ENCODE measurements at places on chromosomes 1 and 21. TPM values are rescaled to one million over a fixed set of nuclear protein-coding genes. Genes with fewer than 3 reads are reported as not detected.

DNA sequence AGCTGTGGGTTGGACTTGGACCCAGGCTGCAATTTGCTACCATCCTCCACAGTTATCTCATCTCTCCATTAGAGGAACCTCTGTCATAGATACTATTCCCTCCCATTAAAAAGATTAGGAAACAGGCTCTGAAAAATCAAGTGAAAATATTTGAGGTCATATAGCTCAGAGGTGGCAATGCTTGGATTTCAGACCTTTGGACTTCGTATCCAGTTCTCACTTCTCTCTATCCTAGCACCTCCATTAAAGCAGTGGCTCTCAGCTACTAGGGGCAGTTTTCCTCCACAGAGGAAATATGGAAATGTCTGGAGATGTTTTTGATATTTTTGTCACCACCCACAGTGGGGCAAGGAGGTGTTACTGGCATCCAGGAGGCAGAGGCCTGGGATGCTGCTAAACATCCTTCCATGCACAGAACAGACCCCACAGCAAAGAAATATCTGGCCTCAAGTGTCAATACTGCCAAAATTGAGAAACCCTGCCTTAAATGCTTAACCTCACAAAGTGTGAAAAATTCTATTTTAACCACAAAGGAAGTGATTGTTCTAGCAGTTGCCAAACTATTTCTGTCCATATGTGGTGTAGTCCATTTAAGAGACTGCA lies 54.1 kb downstream of the C8A start:
- peak; percentile 3 for DNase-seq
- H3K4me1 ChIP-seq, result no peaks in the 10 kb centered on the region
- H3K27me3 ChIP-seq, result no peaks in the 10 kb centered on the region
- no peaks in the 10 kb centered on the region for H3K36me3 ChIP-seq

- H3K4me1 ChIP-seq, result peaks cover 7% of the 10 kb centered on the region
- no peak overlapping the region for H3K4me3 ChIP-seq
- no peak overlapping the region for H3K27ac ChIP-seq
- H3K27me3 ChIP-seq, result peaks cover 46% of the 10 kb centered on the region
- DNase-seq, result no peak
- H3K36me3 ChIP-seq, result no peaks in the 10 kb centered on the region
Observed at GRCh38 chr21:32991361-32991760, 34.4 kb upstream of the OLIG2 start.

GRCh38 chr1:232617237-232617636 lies 12.7 kb downstream of the SIPA1L2 start:
- peaks cover 7% of the 10 kb centered on the region for H3K36me3 ChIP-seq
- H3K27me3 ChIP-seq, result no peaks in the 10 kb centered on the region
- H3K27ac ChIP-seq, result no peak overlapping the region
- no peak for DNase-seq

DNA sequence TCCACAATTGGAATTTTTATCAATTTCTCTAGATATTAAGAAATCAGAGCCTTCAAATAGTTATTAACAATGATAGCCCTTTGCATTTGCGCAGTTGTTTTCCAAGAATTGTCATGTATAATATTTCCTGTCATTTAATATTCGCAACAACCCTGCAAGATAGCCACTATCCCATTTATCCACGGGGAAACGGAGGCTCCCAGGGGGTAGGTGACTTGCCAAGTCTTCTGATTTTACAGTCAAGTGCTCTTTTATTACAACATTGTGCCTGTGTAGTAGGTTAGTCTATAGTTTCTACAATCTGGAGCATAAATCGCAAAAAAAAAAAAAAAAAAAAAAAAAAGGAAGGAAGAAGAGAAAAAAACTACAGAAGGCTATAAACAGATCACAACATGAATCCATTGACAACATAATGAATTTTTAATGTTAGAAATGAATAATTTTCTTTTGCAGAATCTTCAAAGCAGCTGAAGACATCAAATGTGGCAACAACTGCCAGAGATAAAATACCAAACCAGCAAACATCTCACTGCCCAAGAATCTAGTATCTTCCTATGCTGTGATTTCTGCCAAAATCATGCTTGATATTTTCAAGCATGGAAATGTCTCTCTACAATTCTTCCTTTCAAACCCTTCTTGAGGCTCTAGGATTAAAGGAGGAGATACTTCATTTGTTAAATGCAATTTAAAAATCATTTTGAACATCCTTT lies 125.5 kb downstream of the PTPN14 start:
- H3K4me3 ChIP-seq, result no peak overlapping the region
- H3K27ac ChIP-seq, result peak overlapping the region; percentile 71
- H3K27me3 ChIP-seq, result no peaks in the 10 kb centered on the region
- H3K4me1 ChIP-seq, result peaks cover 70% of the 10 kb centered on the region

GRCh38 chr1:53195246-53196016 lies 1.2 kb upstream of the CPT2 start:
- H3K4me3 ChIP-seq, result peak overlapping the region; percentile 94
- DNase-seq, result no peak
- no peaks in the 10 kb centered on the region for H3K36me3 ChIP-seq
- peaks cover 17% of the 10 kb centered on the region for H3K4me1 ChIP-seq

DNA sequence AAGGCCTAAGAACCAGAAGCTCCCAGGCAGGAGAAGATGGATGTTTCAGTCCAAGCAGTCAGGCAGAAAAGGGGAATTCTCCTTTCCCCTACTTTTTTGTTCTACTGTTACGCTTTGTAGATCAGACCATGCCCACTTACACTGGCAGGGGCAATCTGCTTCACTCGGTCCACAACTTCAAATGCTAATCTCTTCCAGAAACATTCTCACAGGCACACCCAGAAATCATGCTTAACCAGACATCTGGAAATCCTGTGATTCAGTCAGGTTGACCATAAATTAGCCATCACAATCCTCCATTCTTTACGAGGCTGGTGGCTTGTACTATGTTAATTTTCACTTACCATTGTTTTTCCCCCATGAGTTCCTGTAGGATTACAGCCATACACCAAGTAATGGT lies 23.8 kb upstream of the IL10 start:
- no peak overlapping the region for H3K27ac ChIP-seq
- no peaks in the 10 kb centered on the region for H3K27me3 ChIP-seq
- no peak overlapping the region for H3K4me3 ChIP-seq
- DNase-seq, result no peak
- no peaks in the 10 kb centered on the region for H3K36me3 ChIP-seq
- H3K4me1 ChIP-seq, result peaks cover 11% of the 10 kb centered on the region

- peaks cover 6% of the 10 kb centered on the region for H3K4me1 ChIP-seq
- H3K27me3 ChIP-seq, result peaks cover 18% of the 10 kb centered on the region
- no peak overlapping the region for H3K27ac ChIP-seq
- no peak overlapping the region for H3K4me3 ChIP-seq
- DNase-seq, result no peak
Observed at GRCh38 chr1:170660281-170660713, 3.6 kb upstream of the PRRX1 start.

The PRAMEF26 gene
- total RNA-seq, result not detected

The UBE2U gene
- total RNA-seq, result not detected

DNA sequence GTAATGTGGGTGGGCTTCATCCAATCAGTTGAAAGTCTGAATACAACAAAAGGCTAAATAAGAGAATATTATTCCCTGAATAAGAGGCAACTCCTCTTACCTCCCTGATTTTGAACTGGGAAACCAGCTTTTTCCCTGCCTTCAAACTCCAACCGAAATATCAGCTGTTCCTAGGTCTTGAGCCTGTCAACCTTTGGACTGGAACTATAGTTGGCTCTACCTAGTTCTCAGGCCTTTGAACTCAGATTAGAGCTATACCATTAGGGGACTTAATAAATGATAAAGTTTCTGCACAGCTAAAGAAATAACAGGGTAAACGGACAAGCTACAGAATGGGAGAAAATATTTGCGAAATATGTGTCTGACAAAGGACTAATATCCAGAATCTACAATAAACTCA lies 43.8 kb upstream of the BEND5 start:
- no peak for DNase-seq
- H3K27me3 ChIP-seq, result no peaks in the 10 kb centered on the region
- H3K4me3 ChIP-seq, result no peak overlapping the region
- H3K36me3 ChIP-seq, result no peaks in the 10 kb centered on the region
- H3K4me1 ChIP-seq, result no peaks in the 10 kb centered on the region
- no peak overlapping the region for H3K27ac ChIP-seq

DNA sequence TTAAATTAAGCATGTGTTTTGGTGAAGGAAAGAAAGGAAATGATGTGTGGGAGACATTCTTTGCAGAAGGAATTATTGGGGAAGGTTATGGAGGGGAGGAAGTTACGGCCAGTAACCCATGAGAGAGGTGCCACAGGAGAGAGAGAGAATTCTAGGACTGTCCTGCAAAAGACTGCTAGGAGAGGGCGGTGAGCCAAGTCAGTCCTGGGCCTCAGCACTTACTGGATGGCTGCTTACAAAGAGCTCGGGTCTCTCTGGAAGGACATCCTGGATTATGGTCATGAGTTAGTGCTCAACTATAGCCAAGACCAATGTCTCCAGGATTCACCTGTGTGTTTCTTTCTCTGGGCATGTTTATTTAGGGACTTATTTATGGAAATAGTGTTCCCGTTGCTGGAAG lies 74.4 kb upstream of the HSD17B7 start:
- no peaks in the 10 kb centered on the region for H3K27me3 ChIP-seq
- H3K36me3 ChIP-seq, result no peaks in the 10 kb centered on the region
- H3K27ac ChIP-seq, result no peak overlapping the region
- H3K4me3 ChIP-seq, result no peak overlapping the region

DNA sequence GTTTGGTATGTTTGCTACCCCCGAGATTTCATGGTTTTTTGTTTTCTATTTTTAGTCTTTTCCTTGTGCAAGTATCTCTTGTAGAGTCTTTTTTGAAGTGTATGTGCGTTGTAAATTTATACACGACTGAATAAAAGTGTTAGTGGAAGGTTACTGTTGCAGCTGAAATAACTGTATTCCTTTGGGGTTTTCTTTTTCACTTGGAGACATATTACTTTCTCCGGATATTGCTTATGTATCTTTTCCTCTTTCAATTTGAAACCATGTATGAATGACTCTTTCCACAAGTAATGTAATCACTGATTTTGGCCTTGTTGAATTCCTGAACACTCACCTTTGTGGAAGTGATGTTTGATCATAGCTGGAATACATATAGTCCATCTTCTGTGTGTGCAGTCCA lies 956 bp downstream of the URB2 start:
- H3K27me3 ChIP-seq, result no peaks in the 10 kb centered on the region
- H3K27ac ChIP-seq, result peak overlapping the region; percentile 94
- peak overlapping the region; percentile 99 for H3K4me3 ChIP-seq
- DNase-seq, result no peak

- H3K27me3 ChIP-seq, result no peaks in the 10 kb centered on the region
- DNase-seq, result no peak
- H3K36me3 ChIP-seq, result no peaks in the 10 kb centered on the region
Observed at GRCh38 chr1:184507165-184507564, 120.3 kb downstream of the C1orf21 start.

- H3K4me3 ChIP-seq, result no peak overlapping the region
- no peaks in the 10 kb centered on the region for H3K36me3 ChIP-seq
- no peak for DNase-seq
- no peak overlapping the region for H3K27ac ChIP-seq
Observed at GRCh38 chr1:91556556-91556955, 55.9 kb downstream of the CDC7 start.

The OR2L5 gene
- not detected for total RNA-seq

DNA sequence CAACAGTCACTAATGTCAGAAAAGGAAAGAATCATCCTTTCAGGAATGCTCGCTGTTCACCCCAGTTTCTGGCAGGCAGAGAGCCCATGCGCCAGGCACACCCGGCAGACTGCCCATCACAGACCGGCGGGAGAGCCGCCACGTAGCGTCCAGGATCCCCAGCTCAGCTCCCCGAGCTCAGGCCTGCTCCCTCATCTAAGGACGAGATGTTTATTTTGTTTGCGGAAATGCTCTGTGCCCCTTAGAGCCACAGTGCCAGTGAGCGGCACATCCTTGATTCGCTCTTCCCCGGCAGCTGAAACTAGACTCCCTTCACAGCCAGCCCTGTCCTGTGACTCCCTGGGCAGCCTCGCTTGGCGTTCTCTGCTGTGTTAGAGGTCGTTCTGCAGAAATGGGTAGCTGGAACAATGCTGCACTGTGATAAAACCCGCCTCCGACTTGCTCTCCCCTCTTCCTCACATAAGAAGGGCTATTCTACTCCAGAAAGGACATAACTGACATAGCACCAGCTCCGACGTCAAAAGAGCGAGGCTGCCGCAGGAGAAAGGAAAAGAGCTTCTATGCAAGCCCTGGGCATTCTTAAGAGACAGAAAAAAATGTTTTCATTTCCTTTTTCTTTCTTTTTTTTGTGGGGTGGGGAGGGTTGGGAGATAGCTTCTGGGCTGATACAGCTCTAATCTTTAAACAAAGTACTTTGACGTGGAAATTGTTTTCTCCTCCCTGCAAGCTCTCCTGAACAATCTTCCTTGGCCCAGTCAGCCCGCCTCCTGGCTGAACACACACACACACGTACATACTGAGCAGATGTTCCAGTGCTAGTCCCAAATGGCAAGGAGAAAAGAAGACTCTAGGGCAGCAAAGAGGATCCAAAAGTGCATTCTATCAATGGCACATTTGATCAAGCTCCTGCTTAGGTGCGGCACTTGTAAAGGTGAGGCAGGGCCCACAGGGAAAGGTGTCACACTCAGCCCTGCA lies 37.2 kb downstream of the MRAP start:
- DNase-seq, result no peak
- H3K4me1 ChIP-seq, result peaks cover 14% of the 10 kb centered on the region
- H3K27ac ChIP-seq, result no peak overlapping the region

The SHCBP1L gene
- total RNA-seq, result not detected

GRCh38 chr1:179599623-179600249 lies 8.1 kb downstream of the TDRD5 start:
- peaks cover 69% of the 10 kb centered on the region for H3K27me3 ChIP-seq
- no peaks in the 10 kb centered on the region for H3K4me1 ChIP-seq
- H3K36me3 ChIP-seq, result no peaks in the 10 kb centered on the region

DNA sequence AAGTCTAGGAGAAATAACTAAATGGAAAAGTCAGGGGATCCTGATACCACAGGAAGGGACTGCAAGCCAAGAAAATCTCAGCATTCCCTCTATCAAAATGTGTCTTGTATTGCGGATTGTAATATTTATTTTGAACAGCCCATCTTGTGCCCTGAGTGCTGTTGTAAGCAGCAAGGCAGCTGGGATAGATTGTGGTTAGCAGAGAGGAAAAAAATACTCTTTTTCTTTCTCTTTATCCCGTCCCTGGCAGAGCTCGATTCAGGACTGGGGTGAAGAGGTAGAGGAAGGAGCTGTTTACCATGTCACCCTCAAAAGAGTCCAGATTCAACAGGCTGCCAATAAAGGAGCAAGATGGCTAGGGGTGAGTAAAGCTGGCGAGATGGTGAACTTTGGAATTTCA lies 1.2 kb downstream of the RGL1 start:
- no peak overlapping the region for H3K27ac ChIP-seq
- DNase-seq, result no peak
- no peaks in the 10 kb centered on the region for H3K27me3 ChIP-seq
- no peak overlapping the region for H3K4me3 ChIP-seq

DNA sequence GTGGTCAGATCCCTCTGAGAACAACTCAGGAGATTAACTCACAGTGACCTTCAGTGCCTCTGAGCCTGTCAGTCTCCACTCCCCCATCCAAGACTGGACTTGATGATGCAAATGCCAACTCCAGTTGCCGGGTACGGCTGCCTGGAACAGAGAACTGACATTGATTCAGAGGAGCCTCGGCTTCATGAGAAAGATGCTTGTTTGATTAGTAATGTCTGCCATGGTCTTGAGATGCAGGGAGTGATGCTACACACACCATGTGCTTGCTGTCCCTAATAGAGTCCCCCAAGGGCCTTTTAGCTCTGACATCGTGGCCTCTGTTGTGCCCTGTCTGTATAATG lies 51.8 kb upstream of the LRP8 start:
- peaks cover 6% of the 10 kb centered on the region for H3K36me3 ChIP-seq
- H3K4me3 ChIP-seq, result no peak overlapping the region
- no peak for DNase-seq
- no peak overlapping the region for H3K27ac ChIP-seq

Measured in MCF 10A (cell line).